Stimulated activated CD4-positive, alpha-beta T cell treated with anti-CD3 and anti-CD28 coated beads, Interleukin-12 subunit alpha, Interleukin-12 subunit beta, amount 100 ng/mL, for 48 hours (primary cell): ENCODE measurements at places on chromosomes 4 and X.

DNA sequence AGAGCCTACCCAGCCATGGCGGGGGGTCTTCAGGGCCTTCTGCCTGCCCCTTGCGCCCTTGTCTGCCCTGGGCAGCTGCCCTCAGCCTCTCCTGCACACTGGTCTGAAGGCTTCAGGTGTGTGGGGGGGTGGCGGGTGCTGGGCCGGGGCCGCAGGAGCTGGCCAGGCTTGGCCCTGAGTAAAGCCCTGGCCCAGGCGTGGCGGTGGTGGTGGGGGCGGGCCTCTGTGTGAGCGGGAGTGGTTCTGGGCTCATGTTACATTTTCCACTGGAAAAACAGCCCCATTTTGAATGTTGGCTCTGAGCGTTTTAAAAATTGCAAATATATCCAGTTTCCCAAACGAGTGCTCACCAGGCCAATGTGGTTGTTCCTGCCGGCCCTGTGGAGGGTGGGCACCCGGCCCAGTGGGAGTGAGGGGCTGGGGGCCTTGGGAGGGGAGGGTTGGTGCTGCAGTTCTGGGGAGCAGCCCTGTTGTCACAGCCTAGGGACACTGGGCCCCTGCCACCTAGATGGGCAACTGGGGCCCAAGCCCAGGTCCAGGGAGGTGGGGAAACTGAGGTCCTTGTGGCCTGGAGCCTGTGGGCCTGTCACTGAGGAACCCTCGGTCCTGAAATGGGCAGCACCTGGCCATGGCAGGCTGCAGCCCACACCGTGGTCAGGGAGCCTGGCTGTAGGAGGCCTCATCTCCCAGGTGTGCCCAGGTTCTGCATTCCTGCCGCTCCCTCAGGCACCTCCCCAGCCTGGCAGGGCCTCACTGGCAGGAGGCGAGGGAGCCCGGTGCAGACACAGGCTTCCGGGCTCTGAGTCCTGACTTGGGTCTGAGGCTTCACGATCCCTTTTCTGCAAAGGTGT lies 28.3 kb downstream of the FGFRL1 start:
- no peak for DNase-seq

DNA sequence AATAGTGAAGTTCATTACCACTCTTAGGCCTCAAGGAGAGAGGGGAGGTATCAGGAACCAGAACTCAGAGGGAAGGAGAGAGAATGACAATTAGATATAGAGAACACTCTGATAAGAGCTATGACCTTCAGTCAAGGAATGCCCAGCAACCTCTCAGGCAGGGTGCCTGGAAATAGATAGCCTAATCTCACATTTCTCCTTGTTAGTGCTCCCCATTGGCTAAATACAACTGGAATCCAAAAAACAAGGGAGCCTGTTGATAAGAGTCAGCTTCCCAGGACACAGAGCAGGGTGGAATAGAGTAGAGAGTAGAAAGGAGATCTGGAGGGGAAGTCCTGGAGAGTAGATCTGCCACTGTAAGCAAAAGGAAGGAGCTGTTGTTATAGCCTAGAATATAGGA lies 62.1 kb downstream of the DCX start:
- no peak for DNase-seq

DNA sequence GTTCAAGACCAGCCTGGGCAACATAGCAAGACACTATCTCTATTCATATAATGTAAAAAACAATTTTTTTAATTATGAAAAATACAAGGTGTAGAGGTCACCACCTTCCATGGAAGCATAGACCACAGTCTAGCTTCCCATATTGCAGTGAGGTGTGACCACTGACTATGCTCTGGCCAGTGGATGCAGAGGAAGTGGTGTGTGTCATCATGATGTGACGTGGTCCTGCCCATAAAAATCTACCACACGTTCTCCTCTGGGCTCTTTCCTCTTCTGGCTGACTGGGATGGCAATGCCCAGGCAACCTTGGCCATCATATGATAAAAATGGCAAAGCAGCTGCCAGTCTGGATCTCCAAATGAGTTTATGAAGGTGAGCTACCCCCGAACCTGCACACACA lies 65.7 kb downstream of the RBM47 start:
- DNase-seq = no peak

- no peak for DNase-seq
Observed at GRCh38 chr4:166014411-166014810, 141.4 kb downstream of the TLL1 start.

DNA sequence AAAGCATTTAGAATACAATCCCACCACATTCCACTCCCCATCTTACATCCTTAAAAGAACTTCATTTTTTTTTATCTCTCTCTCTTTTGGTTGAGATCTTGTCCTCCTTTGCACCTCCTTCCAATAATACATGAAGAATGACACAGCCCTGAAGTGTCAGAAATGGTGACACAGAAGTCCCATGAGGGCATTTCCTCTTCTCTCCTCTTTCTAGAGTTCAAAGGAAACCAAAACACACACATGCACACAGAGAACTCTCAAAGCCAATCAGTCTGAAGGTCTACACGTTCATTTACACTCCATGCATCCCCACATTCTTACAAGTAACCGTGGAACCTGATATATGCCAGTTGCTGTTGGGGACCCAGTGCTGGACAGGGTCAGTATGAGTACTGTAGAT lies 450.7 kb downstream of the HNRNPD start:
- peak; percentile 11 for DNase-seq

- DNase-seq = no peak
Observed at GRCh38 chr4:6290769-6291547, 21.3 kb downstream of the WFS1 start.

DNA sequence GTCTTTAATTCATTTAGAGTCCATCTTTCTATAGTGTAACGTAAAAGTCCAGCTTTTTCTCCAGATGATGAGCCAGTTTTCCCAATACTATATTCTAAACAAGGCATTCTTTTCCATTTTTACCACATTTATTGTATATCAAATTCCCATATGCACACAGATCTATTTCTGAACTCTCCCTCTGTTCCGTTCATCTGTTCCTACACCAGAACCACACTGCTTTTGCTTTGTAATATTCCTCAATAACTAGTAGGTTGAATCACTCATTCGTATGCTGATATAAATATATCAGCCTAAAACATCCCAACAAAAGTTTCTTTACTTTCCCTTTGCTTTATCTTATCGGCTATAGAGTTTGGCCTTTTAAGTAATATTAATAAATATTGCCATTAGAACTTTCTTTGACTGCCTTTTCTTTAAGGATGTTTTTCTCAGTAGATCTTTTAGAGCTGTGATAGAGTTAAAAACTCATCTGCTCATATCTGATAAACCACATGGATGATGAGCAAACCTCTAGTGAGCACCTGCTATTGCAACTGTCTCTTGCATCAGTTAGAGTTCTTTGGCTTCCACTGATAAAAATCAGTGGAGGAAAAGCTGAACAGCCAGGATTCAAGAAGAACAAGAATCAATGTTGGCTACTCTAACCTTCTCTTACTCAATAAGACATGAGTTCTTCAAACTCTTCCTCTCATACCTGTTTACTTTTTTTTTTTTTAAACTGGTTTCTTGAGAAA lies 13.1 kb upstream of the RPL34 start:
- DNase-seq = no peak

- DNase-seq = no peak
Observed at GRCh38 chrX:43595931-43596330, 60.2 kb upstream of the MAOA start.

GRCh38 chr4:12873351-12873750 lies 610.8 kb downstream of the RAB28 start:
- DNase-seq = no peak

DNA sequence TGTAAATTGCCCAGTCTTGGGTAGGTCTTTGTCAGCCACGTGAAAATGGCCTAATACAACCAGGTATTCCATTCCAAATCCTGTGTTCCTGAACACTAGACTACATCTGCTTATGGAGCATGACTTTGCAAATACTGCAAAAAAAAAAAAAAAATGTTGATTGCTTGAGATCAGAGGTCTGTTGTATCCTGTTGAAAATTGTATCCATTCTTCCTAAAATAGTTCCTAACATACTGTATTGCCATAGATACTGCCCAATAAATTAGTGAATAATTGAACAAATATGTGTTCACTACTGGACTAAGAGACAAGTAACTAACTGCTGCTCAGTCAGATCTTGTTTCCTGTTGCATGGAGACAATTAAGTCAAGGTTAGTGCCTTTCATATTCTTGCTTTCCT lies 164.3 kb upstream of the PABPC4L start:
- DNase-seq = no peak

DNA sequence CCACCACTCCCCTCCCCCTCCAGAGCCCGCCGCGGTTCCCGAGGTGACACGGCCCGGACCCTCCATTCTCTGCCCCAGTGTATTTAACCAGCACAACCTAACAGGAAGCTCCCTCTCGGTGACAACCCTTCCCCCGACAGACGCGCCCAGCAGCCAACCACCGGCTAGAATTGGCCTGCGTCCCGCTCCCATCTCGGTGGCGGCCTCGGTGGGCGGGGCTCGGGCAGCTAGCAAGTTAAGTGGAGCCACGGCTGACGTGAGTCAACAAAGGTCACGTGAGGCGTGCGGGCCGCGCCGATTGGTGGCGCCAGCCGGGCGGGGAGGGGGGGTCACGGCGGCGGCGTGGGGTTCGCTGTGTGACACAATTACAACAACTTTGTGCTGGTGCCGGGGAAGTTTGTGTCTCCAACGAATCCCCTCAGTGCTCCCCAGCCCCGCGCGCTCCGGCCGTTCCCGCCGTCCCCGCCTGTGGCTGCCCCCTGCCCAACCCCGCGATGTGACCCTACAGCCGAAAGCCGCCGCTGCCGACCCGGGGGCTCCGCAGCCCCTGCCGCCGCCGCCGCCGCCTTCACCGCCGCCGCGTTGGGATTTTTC lies at the start of gene KDM6A:
KDM6A (plus strand) TSS at position 368 of the 594 bp plus-strand sequence. CDS start 364 bp downstream, outside the sequence.
- DNase-seq = peak; percentile 90

GRCh38 chrX:115372152-115372551 lies 82.6 kb downstream of the LUZP4 start:
- no peak for DNase-seq

- DNase-seq = no peak
Observed at GRCh38 chrX:130118441-130119311, 8.4 kb upstream of the ELF4 start.

DNA sequence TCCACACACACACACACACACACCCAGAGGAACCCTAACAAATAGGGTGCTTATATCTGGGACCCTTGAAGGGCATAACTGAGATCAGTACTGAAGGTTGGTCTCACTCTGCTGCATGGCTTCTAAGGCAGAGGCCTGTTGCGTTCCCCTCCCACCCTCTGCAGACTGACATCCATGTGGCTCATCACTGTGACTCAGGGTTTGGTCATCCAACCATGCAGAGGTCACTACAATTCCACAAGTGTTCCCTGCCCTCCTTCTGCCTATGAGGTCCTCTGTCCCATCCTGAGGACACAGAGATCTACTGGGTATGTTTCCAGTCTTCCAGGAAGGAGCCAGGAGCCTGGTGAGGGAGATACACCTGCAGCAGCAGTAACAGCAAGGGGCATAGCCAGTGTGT lies 55.8 kb downstream of the XAGE2 start:
- no peak for DNase-seq

DNA sequence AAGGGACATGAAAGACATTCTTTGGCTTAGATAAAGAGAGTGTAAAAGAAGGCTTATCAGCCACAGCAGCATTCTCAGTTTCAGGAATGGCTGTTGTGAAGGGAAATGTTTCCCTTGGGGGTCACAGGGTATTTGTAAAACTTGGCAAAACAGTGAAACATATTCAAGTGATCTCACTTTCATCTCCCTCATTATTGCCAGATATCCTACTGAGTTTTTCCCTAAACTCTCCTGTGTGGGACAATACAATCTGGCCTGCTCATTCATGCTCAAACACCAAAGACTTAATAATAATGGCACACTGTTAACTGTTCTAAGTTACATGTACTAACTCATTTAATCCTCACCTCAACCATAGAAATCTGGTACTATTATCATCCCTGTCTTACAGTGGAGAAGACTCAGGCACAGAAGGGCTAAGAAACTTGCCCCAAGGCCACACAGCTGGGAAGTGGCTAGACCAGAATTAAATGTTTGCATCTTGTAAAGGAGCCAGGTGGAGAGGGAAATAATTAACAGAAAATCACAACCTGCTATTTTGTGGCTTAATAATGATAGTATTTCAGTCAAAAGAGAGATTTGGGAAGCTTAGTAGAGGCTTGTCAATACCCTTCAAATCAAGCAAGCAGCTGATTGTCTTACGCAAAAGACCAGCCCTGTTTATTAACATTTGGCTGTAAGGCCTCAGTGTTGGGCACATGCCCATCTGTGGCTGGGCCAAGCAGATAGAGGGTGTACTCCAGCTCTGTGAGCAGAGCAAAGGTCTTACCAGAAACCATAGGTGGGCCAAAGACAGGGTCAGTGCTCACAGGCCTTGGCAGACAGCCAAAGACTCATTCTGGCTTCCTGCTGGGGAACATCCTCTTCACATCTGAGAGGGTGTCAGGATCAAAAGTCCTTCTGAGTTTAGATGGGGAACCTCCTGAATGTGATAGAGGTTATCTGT lies 17.3 kb downstream of the SMPX start:
- DNase-seq = no peak

DNA sequence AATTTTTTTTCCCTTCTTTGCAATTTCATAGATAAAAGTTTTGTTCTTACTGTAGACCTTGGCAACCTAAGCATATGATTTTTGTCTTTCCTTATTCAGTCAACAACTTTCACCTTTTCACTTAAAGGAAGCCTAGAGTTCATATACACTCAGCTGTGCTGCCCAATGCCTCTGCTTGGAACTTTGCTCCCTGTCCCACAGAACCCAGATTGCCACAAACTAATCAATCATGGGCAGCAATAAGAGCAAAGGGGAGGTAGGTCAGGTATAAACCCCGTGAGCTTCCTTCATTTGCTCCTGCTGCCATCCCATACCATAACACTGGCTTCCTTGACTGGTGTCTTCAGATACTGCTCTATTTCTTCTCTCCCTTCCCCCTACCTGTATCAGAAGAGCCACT lies 51.0 kb upstream of the BEND2 start:
- DNase-seq = no peak

GRCh38 chr4:89311433-89311832 lies 3.8 kb upstream of the GPRIN3 start:
- no peak for DNase-seq

DNA sequence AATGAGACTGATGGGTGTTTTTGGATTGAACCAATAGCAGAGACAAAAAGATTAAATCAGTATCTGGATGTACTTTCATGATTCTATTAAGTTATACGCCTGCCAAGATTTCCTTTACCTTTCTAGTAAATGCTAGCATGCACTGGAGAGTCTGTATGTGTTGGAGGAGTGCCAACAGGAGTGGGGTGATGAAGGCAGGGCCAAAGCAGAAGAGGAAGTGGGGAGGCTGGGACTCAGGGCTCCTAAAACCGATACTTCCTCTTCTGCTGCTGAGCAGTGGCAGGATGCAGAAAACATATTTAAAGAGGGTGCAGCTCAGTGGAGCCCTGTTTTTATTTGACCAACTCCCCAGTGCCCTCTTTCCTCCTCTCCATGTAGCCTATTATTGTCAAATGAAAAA lies 5.6 kb downstream of the CYSLTR1 start:
- DNase-seq = no peak

- DNase-seq = no peak
Observed at GRCh38 chr4:186348433-186348832, 82.4 kb downstream of the F11 start.

GRCh38 chrX:352582-353314 lies 34.0 kb downstream of the PPP2R3B start:
- DNase-seq = no peak
